Central memory CD4-positive, alpha-beta T cell (primary cell): ENCODE measurements at places on chromosomes 12 and 14.

GRCh38 chr14:59275668-59276067 is 87.2 kb downstream of the DAAM1 start:
- no peak for DNase-seq

DNA sequence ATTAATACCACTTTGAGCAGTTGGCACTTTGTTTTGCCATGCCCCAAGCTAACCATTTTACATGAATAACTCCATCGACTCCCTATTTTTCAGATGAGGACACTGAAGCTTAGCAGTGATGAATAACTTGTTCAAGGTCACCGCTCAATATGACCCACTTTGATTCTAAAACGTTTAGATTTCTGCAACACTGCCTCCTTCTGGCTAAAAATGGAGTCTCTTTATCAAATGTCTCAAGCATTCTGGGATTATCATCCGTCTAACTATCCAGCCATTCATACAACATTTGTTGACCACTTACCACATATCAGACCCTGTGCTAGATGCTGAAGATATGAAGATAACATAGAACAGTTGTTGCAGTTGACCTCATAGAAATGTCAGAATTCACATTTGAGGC is 298.0 kb downstream of the PPFIA2 start:
- no peak for DNase-seq

GRCh38 chr12:129101816-129102215 is 248.5 kb downstream of the GLT1D1 start:
- DNase-seq: no peak

- DNase-seq: no peak
Observed at GRCh38 chr12:109329686-109330085, 18.0 kb upstream of the MYO1H start.

DNA sequence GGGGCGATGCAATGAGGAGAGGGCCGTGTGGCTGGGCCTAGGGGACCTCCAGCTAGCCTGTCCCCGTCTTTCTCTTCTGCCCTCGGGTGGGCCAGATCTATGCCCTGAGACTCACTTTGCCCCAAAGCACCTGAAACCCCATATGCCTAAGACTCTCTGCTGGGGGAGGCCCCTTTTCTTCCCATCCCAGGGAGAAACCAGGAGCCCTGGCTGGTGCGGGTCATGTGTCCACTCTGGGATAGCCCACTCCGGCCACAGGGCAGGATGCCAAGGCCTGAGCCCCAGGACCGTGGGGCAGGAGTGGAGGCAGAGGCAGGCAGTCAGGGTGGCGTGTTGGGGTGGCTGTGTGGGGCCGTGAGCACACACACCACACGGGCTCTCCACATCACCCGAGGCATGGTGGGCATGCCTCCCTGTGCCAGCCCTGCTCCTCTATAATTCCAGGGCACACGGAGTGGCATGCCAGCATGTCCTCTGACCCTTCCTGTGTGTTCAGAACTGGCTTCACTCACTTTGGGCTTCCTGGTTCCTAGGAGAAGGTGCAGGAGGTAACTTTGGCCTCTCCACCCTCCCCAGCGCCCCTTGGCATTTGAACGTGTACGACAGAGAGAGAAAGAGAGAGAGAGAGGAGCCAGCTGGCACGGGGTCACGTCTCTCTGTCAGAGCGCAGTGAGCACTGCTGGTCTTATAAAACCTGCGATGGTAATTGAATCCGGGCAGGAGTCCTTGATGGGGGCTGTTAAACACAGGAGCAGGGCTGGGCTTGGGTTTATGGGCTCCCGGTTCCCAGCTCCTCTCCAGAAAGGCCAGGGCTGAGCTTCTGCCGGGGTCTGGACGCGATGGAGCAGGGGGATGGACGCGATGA is 144.2 kb downstream of the KIF26A start:
- DNase-seq: no peak

GRCh38 chr14:37223947-37224474 is 26.3 kb downstream of the MIPOL1 start:
- DNase-seq: no peak

- no peak for DNase-seq
Observed at GRCh38 chr14:69667938-69668335, 56.5 kb downstream of the SUSD6 start.

DNA sequence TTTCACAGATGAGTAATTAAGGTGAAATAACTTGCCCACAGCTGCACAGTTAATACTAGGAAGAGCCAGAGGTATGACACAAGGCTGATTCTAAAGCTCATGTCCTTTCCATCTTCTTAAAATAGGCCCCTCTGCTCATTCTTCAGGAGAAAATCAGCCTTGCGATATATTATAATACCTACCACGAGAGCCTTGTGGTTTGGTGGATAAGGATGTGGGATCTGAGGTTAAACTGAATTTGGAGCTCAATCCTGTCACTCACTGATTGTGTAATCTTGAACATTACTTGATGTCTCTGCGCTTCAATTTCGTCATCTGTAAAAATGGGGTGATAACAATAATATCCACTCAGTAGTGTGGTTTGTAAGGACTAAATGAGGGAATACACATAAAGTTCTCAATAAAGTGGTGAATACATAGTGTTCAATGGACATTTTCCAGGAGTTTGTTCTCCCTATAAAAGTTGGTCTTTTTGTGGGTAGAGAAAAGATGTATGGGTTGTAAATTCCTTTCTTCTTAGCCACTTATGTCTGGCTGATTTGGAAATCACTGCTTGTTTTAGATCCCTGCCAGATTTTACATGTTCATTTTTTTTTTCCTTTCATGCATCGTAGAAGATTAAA is 25.1 kb upstream of the ATP2B1 start:
- DNase-seq: peak; percentile 34

DNA sequence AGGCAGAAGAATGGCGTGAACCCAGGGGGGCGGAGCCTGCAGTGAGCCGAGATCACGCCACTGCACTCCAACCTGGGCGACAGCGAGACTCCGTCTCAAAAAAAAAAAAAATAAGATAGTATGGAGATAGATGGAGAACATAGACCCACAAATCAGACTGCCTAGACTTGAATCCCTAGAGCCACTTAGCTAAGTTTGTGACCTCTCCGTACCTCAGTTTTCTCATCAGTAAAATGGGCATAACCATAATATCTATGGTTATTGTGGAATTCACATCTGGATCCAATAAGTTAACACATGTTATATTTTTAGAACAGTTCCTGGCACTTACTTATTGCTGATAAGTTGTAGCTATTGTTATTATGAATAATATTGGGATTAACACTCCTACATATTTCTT is 7.2 kb downstream of the PROX2 start:
- DNase-seq: no peak

DNA sequence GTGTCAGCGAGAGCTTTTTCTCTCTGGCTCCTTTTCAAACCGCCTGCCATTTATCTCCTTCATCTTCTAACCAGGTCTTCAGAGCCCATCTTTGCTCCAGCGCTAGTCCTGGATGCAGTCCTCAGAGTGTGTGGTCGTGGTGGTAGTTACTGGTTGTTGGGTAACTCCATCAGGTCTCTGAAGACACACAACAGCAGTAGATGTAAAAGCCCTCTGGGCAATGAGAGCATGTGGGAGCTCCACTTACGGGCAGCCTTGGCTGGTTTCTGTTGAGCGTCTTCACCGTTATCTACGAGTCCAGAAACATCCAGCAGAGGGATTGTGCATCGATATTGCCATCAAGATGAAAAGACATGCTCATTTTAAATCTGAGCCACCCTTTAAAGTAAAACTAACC is 61.2 kb downstream of the FBXL14 start:
- no peak for DNase-seq

DNA sequence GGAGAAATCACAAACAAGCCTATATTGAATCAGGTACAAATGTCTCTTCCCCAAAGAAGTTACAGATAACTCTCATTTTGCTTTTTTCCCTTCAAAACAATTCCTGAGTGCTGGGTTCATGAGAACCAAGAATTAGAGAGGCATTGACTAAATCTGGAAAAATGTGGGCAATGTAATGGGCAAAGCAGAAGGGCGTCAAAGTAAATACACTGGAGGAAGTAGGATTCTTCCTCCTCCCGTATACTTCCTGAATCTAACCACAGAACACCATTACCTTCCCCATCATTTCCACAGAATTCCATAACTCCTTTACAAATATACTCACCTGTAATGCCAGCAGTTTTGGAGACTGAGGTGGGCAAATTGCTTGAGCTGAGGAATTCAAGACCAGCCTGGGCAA is 3.0 kb upstream of the RBMS2 start:
- DNase-seq: no peak

DNA sequence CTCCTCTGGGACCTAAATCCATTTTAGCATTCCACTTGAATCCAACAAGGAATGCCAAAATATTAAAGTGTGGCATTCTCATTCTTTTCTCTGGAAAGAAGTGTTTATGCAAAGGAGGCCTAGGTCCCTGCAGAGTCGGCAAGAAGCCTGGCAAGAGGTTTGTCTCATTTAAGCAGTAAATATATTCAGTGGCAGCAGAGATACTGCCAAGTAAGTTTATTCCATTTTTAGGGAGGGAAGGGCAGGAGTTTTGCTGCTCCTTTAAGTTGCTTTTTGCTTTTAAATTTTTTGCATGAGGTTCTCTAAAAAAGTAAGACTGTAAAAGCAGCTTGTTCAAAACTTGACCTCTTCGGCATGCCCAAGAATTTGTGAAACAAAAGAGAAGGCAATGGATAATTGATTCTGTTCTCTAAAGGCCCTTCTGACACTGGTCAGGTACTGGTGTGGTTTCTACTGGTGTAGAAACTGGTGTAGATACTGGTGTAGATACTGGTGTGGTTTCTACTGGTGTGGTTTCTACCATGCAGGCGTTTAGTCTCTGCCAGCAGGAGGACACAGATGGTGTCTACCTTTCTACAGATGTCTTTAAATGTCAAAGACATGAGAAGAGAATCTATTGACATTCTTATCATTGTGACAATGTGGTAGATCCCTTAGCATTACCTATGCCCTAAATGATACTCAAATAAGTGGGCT is 107.3 kb downstream of the SAMD4A start:
- DNase-seq: no peak

GRCh38 chr12:45708363-45708762 is 21.1 kb upstream of the ARID2 start:
- DNase-seq: no peak

DNA sequence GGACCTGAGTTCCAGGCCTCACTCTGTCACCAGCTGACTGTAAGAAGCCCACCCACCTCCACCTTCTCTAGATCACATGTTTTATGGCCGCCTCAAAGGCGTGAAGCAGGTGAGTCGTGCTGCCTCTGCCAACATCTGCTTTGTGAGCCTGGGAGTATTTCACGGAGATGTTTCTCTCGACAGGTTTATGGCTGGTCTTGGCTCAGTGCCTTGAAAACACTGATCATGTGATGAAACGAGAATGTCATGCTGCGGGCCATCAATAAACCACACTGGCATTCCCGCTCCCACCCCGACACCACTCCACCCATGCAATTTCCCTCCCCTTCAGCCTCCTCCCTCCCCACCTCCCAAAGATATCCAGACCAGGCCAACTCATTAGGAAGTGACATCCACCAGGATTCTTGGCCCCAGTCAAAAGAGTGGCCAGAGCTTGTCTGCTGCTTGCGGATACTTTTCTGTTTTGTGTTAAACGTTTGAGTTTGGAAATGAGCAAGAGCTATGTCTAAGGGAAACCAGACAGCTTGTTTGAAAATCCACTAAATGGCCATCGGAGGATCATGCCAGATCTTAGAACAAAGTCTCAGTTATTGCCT is 53.8 kb upstream of the NTF3 start:
- DNase-seq: no peak

- peak; percentile 37 for DNase-seq
Observed at GRCh38 chr14:96363751-96364336, 518 bp downstream of the GSKIP start.

- no peak for DNase-seq
Observed at GRCh38 chr14:31457665-31458659, 656 bp upstream of the DTD2 start.

- no peak for DNase-seq
Observed at GRCh38 chr12:118064608-118065007, 3.6 kb upstream of the WSB2 start.

GRCh38 chr12:98232753-98233390 is 282.5 kb upstream of the TMPO start:
- no peak for DNase-seq

- DNase-seq: no peak
Observed at GRCh38 chr12:124852911-124853427, 10.7 kb downstream of the SCARB1 start.

- DNase-seq: no peak
Observed at GRCh38 chr12:2641761-2642160, 153.0 kb upstream of the FKBP4 start.

DNA sequence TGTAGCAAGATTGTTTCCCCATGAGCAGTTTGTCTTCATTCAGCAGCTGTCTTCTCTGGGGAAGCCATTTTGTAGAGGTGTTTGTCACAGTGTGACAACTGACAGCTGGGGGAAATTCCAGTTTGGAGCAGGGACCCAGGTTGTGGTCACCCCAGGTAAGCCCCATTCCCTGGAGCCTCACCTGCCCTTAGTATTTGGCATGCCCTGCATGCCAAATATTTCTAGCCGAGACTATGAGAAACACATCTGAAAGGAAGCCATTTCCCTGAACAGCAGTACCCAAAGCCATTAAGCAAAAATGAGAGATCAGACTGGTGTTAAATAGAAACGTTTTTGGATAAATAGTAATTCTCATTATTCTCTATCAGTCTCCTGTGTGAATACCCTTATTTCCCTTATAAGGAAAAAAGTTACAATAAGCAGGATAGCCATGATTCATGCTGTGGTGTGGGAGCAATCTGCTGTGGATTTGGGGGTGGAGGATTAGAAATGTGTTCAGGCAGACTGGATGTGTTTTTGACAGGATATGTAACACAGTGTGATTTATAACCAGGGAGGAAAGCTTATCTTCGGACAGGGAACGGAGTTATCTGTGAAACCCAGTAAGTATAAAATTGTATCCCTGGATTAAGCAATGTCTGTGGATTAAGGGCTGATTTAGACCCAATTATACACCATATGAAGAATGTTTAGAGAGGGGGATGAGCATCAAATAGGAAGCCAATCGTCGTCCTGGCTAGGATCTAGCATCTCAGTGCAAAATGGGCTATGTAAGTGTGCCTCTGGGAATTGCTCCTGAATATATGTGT is 68.9 kb downstream of the DAD1 start:
- no peak for DNase-seq

DNA sequence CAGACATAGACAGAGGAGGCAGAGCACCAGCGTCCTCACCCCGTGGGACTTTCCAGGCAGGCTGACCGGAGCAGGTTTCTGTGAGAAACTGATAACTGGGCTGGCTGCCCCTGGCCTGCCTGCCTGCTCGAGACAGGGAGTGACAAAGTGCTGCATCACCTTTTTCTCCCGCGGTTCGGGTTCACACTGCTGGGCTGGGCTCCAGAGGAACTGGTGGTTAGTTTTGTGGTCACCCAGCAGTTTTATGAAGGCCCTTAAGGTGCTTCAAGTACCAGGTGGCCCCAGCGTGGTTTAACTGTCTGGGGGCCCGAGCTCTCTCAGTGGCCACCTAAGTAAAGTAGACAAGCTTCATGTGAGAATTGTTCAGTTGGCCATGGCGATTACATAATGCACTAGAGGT is 1073.6 kb downstream of the BCL11B start:
- peak; percentile 49 for DNase-seq

- DNase-seq: no peak
Observed at GRCh38 chr12:422526-422925, 21.1 kb downstream of the CCDC77 start.

DNA sequence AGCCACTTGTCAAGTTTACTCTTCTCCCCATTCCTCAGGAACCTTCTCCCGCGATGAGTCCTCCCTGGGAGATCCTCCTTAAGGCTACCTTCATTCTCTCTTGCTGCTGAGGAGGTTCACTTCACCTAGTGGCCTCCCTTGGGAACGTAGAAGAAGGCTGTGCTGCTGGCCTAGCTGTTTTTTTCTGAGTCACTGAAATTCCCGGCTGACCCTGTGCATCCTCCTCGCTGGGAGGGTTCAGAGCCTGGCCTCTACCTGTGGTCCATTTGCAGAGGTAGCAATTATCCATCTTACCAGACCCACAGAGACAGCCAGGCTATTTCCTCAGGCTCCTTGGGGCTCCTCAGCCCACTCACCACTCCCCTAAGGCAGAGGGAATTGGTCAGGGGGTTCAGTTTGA is 4.6 kb downstream of the KRT82 start:
- DNase-seq: no peak
